ENCODE measurements at places on chromosomes 5 and 9. TPM values are rescaled to one million over a fixed set of nuclear protein-coding genes. Genes with fewer than 3 reads are reported as not detected.

- no peak for DNase-seq
Measured at GRCh38 chr5:141503681-141504080, 14.8 kb downstream of the PCDHGC5 start.

- no peak for DNase-seq
Measured at GRCh38 chr9:34574571-34574970, 15.0 kb downstream of the CNTFR start.

- no peak for DNase-seq
Measured at GRCh38 chr9:79120941-79121340, 450.8 kb upstream of the TLE4 start.

GRCh38 chr5:37002176-37002751 is 125.7 kb downstream of the NIPBL start:
- DNase-seq, result no peak

- DNase-seq, result no peak
Measured at GRCh38 chr9:104914466-104914865, 13.5 kb downstream of the ABCA1 start.

The CDC20B gene
- not detected for total RNA-seq

The SLIT3 gene
- total RNA-seq, result 1.1 TPM

The PCDHB3 gene
- total RNA-seq, result not detected

The ALAD gene
- 24.9 TPM for total RNA-seq
